ENCODE measurements at places on chromosomes 11 and 22.

- no peak for DNase-seq
Observed at GRCh38 chr22:36239150-36239400, 252 bp downstream of the APOL2 start.

- no peak for DNase-seq
Observed at GRCh38 chr11:64020976-64021756, 14.6 kb upstream of the FLRT1 start.

DNA sequence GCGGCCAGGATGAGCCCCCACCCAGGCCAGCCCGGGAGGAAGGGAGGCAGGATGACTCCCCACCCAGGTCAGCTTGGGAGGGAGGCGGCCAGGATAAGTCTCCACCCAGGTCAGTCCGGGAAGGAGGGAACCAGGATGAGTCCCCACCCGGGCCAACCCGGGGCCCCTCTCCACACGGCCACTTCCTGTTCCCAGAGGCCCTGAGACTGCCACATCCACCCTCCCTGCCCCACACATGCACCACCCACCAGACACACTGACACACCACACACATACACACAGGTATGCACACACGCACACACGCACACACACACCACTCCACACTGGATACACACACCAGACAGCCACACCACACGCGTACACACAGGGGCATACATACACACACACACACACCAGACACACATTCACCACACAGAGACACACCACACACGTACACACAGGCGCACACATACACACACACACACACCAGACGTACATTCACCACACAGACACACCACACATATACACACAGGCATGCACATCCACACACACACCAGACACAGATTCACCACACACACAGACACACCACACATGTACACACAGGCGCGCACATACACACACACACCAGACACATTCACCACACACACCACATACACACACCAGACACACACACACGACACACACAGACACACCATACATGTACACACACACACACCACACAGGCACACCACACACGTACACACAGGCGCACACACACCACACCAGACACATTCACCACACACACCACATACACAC, 84.9 kb upstream of the PRR5 start:
- DNase-seq = no peak

DNA sequence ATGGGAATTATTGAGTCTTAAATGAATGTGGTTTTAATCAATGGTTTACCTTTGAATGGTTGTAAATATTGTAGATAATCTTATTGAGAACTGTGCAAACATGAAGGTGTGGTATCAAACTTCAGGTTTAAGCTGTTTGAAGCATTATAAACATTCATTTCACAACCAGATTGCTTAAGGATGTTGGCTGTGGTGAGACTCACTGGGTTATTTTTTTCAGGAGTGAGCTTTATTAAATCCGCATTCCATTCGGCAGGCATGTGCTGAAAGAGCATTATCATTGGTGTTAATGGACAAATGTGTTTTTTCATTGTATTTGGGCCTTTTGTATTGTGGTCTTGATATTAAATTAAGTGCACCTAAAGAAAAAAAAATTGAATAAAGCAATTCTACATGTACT, 9.7 kb downstream of the MMP3 start:
- no peak for DNase-seq

GRCh38 chr22:22167791-22168189, 76.8 kb upstream of the VPREB1 start:
- no peak for DNase-seq

DNA sequence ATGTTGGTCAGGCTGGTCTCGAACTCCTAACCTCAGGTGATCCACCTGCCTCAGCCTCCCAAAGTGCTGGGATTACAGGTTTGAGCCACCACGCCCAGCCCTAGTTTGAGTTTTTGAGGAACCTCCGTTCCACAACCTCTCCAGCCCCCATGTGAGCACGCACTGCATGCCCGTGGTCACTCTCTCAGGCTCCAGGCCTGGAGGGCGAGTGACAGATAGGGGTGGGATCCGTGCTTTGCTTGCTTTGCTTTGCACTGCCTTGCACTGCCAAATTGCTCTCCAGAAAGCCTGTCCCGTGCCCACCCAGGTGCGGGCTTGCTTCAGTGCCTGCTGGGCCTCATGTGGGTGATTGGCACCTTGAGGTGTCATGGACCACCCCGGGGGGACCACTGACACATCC, 29.9 kb downstream of the FGF4 start:
- DNase-seq = no peak

- DNase-seq = no peak
Observed at GRCh38 chr11:6191742-6192141, 7.3 kb upstream of the OR52W1 start.

GRCh38 chr11:2767071-2767470, 67.3 kb upstream of the KCNQ1OT1 start:
- no peak for DNase-seq

GRCh38 chr11:134476435-134477021, 64.5 kb upstream of the B3GAT1 start:
- no peak for DNase-seq

- DNase-seq = no peak
Observed at GRCh38 chr11:47705721-47706120, 9.4 kb downstream of the AGBL2 start.

GRCh38 chr11:2820976-2821375, 64.6 kb downstream of the CDKN1C start:
- DNase-seq = peak; percentile 41

DNA sequence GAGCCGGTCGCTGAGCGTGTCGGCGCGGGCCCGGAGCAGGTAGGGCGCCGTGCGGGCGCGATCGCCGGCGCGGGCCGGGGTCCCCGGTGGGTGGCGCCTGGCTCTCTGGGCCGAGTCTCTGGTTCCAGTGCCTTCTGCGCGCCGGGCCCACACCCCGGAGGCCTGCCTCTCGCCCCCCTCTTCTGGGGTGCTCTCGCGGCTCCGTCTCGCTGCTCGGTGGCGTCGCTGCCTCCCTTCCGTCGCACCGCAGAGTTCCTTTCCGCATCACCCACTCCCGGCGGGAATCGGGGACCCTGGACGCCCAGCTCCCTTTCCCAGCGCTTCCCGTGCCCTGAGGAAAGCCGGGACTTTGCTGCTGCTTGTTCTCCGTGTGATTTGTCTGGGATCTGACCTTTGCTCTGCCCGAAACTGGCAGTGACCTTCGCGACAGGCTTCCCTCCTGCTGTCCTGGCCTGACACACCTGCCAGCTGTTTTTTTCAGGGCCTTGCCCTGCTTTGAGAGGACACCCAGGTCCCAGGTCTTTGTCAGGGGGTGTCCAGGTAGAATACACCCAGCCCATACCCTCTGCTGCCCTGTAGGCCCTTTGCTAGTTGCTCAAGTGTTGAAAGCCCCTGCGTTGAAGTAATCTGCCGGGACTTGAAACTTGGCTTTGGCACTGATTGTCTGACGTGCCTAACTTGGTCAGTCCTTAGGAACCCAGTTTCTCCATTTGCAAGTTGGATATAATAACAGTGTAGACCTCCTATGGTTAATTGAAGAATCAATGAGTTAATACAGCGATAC, 711 bp downstream of the FDX1 start:
- no peak for DNase-seq

- peak; percentile 89 for DNase-seq
Observed at GRCh38 chr11:123616505-123617198, 37.8 kb downstream of the SCN3B start.

- DNase-seq = peak; percentile 77
Observed at GRCh38 chr11:63613517-63614135, 607 bp downstream of the PLAAT3 start.

All from Right ventricle myocardium inferior (tissue), 1 donor.